Astrocyte (in vitro differentiated cells and primary cell): ENCODE measurements at places on chromosomes 13 and 19. TPM values are rescaled to one million over a fixed set of nuclear protein-coding genes. Genes with fewer than 3 reads are reported as not detected.

- peaks cover 4% of the 10 kb centered on the region for H3K4me1 ChIP-seq
- no peak overlapping the region for H3K4me3 ChIP-seq
- H3K36me3 ChIP-seq = no peaks in the 10 kb centered on the region
- no peak overlapping the region for H3K27ac ChIP-seq
- H3K27me3 ChIP-seq = no peaks in the 10 kb centered on the region
These were observed 3.4 kb upstream of the NUP62 start for GRCh38 chr19:49932731-49933131.

GRCh38 chr13:43141685-43142084 lies 118.3 kb downstream of the DNAJC15 start:
- H3K36me3 ChIP-seq = no peaks in the 10 kb centered on the region
- no peak overlapping the region for H3K27ac ChIP-seq
- no peak overlapping the region for H3K4me3 ChIP-seq
- H3K27me3 ChIP-seq = peaks cover 10% of the 10 kb centered on the region
- no peaks in the 10 kb centered on the region for H3K4me1 ChIP-seq

Gene AP1M2
- 1.7 and 4.5 TPM in 2 replicates for total RNA-seq

DNA sequence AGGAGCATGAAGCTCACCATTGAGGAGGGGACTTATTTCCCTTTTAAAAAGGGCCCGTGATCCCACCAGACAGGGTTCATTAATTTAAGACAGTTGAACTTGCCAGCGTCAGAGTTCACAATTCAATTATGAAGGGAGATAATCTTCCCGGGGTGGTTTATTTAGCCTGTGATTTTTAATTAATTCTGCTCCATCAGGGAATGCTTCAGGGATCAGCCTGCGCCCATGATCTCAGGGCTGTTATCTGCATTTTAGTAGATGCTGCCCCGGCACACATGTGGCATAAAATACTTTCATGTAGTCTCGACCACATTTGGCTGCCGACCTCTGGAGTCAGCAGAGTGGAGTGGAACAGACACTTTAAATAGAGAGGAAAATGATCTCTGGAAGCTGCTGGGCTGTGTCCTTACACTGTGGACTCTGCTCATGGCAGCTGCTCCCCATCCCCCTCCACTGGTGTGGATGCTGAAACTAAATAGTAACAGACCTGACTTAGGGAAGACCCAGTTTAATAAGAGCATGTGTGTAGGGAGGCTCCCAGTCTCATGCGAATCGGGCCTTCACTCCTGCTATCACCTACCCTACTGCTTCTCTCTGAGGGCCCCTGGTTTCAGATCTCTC lies 256.9 kb downstream of the TEX29 start:
- no peak overlapping the region for H3K27ac ChIP-seq
- no peaks in the 10 kb centered on the region for H3K27me3 ChIP-seq
- H3K4me3 ChIP-seq = no peak overlapping the region
- H3K4me1 ChIP-seq = no peaks in the 10 kb centered on the region
- no peak for DNase-seq

Gene PPM1N
- 0.67 and 1.3 TPM in 2 replicates for total RNA-seq

- no peak for DNase-seq
- no peak overlapping the region for H3K27ac ChIP-seq
- H3K36me3 ChIP-seq = no peaks in the 10 kb centered on the region
- H3K4me1 ChIP-seq = no peaks in the 10 kb centered on the region
- H3K4me3 ChIP-seq = no peak overlapping the region
These were observed 220.3 kb downstream of the POU4F1 start for GRCh38 chr13:78383071-78383484.

- H3K36me3 ChIP-seq = no peaks in the 10 kb centered on the region
- peaks cover 14% of the 10 kb centered on the region for H3K4me1 ChIP-seq
- no peak overlapping the region for H3K4me3 ChIP-seq
These were observed 4.7 kb upstream of the CBLC start for GRCh38 chr19:44772959-44773358.
